ENCODE measurements at places on chromosomes 16 and 17. TPM values are rescaled to one million over a fixed set of nuclear protein-coding genes. Genes with fewer than 3 reads are reported as not detected.

Gene AATK
- total RNA-seq = 64.0 TPM

Gene KIF18B
- total RNA-seq = 0.89 TPM

Gene SLC4A1
- total RNA-seq = 0.83 TPM

Gene NPTX1
- total RNA-seq = 2.1 TPM

Gene NPIPB6
- total RNA-seq = not detected

Gene UMOD
- total RNA-seq = not detected

Gene HOXB6
- total RNA-seq = 4.4 TPM

DNA sequence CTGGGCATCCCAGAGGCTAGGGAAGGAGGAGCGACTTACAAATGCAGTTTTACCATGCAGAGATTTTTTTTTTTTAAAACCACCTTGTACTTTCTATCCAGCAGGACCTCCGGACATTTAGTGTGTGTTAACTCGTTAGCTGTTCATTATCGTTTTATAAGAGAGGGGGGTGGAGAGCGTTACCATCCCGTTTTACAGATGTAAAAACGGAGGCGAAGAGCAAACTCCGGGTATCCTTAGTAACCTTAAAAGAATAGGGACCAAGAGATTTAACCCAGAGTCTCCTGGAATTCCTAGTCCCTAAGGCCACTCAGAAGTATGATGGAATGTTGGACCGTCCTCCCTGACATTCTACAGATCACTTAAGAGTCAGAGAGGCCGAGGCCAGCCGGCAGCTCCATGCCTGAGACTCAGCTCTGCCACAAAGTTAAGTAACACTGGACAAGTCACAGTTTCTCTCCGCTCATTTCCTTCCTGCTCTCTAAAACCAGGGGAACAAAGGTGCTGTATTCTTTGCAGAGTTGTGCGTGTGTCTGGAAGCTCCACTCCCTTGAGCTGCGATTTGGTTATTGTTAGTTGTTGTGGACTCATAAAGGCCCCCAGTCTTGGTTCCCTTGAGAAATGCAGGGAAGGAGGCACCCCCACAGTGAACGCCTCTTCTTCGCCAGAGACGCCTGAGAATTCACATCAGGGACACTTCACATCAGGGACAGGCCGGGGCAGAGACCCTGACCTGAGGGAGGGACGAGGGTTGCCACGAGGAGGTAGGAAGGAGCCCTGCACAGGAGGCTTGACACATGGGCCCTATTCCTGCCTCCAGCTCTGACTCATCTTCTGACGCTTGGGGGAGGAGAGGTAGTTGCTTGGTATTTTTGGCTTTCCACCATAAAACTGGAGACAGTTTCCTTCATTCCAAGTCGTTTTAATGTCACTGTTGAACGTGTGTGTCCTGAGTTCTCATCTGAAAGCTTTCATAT lies 1.2 kb downstream of the DUSP14 start:
- no peak for DNase-seq
- H3K4me3 ChIP-seq = peak overlapping the region; percentile 85
- peaks cover 36% of the 10 kb centered on the region for H3K4me1 ChIP-seq
- H3K27me3 ChIP-seq = no peaks in the 10 kb centered on the region

- H3K4me3 ChIP-seq = no peak within 1 kb of the TSS
- H3K27me3 ChIP-seq = peaks cover 6% of the 10 kb centered on the region
- DNase-seq = no peak
- H3K36me3 ChIP-seq = no peaks in the 10 kb centered on the region
- H3K4me1 ChIP-seq = peaks cover 18% of the 10 kb centered on the region
Measured at GRCh38 chr16:67979955-67980678, at the start of gene DPEP3. Gene DPEP3, minus strand, starts transcription at chr16:67980499. Its CDS starts 119 bp downstream, at chr16:67980380.

DNA sequence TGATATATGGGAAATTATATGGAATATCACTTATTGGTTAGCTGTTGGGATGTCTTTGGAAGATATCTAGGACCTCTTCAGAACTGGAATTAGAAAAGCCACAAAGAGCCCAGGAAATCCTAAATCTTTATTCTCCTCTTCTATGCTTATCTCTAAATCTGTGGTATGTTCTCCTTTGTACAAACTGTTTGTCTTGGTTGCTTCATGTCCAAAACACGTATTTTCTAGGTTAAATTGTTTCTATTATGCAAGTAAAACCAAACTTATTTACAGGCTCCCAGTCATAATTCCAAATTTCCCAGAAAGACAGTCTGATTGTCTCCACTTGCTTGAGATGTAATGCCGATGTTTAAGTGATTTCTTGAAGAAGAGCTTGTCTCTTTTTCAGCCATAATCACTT lies 650.9 kb downstream of the CDH11 start:
- no peaks in the 10 kb centered on the region for H3K36me3 ChIP-seq
- H3K4me1 ChIP-seq = no peaks in the 10 kb centered on the region
- H3K27me3 ChIP-seq = no peaks in the 10 kb centered on the region
- no peak overlapping the region for H3K4me3 ChIP-seq
- H3K27ac ChIP-seq = no peak overlapping the region
- no peak for DNase-seq

DNA sequence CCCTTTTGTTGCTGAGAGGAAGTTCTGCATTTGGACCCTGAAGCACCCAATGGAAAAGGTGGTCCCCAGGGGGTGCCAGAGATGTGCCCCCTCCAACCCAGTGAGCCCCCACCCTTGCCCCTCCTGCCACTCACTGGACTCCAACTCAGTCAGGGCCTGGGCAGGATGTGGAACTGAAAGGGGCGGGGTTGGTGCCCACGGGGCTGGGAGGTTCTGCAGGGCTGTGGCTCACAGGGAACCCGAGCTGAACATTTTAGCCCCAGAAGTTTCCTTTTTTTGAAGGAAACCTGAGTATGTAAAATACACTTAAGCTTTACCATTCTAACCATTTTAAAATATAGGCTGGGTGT lies 15.8 kb upstream of the OGFOD3 start:
- H3K27ac ChIP-seq = no peak overlapping the region
- DNase-seq = no peak
- no peaks in the 10 kb centered on the region for H3K27me3 ChIP-seq
- peaks cover 28% of the 10 kb centered on the region for H3K36me3 ChIP-seq
- no peaks in the 10 kb centered on the region for H3K4me1 ChIP-seq
- no peak overlapping the region for H3K4me3 ChIP-seq

DNA sequence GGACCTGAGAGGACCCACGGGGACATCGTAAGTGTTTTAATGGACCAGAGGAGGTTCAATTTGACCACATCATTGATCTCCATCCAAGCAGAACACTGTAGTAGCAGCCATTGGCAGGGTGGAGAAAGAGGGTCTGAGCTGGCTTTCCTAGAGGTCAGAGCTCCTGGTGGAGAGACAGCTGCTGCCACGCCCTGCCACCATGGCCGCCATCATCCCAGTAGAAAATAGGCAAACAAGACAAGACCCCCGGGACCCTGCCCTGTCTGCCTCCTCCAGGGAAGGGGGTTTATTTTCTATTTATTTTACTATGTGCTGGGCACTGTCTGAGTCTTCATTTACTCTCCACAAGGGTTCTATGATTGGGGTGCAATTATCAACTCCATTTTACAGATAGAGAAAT lies 11.4 kb upstream of the ITGA3 start:
- peak overlapping the region; percentile 64 for H3K27ac ChIP-seq
- no peaks in the 10 kb centered on the region for H3K36me3 ChIP-seq
- no peaks in the 10 kb centered on the region for H3K27me3 ChIP-seq
- no peak for DNase-seq

- H3K36me3 ChIP-seq = no peaks in the 10 kb centered on the region
- peak; percentile 28 for DNase-seq
- H3K4me1 ChIP-seq = no peaks in the 10 kb centered on the region
- no peak overlapping the region for H3K27ac ChIP-seq
Measured at GRCh38 chr17:149897-150584, 12.7 kb downstream of the SCGB1C2 start.

GRCh38 chr17:81665205-81666091 lies 957 bp downstream of the OXLD1 start:
- H3K27me3 ChIP-seq = no peaks in the 10 kb centered on the region
- peak overlapping the region; percentile 100 for H3K4me3 ChIP-seq
- peak overlapping the region; percentile 93 for H3K27ac ChIP-seq

- H3K36me3 ChIP-seq = no peaks in the 10 kb centered on the region
- no peak overlapping the region for H3K4me3 ChIP-seq
- peaks cover 5% of the 10 kb centered on the region for H3K4me1 ChIP-seq
- peaks cover 22% of the 10 kb centered on the region for H3K27me3 ChIP-seq
- no peak overlapping the region for H3K27ac ChIP-seq
Measured at GRCh38 chr17:72343911-72344310, 223.1 kb downstream of the SOX9 start.

GRCh38 chr17:62179525-62180161 lies 114.6 kb upstream of the MED13 start:
- no peak overlapping the region for H3K4me3 ChIP-seq
- DNase-seq = no peak
- no peaks in the 10 kb centered on the region for H3K36me3 ChIP-seq

- peak overlapping the region; percentile 73 for H3K4me3 ChIP-seq
- no peaks in the 10 kb centered on the region for H3K27me3 ChIP-seq
- H3K27ac ChIP-seq = peak overlapping the region; percentile 99
- peaks cover 59% of the 10 kb centered on the region for H3K4me1 ChIP-seq
- peak; percentile 89 for DNase-seq
Measured at GRCh38 chr16:87391324-87391949, 699 bp upstream of the MAP1LC3B start.

DNA sequence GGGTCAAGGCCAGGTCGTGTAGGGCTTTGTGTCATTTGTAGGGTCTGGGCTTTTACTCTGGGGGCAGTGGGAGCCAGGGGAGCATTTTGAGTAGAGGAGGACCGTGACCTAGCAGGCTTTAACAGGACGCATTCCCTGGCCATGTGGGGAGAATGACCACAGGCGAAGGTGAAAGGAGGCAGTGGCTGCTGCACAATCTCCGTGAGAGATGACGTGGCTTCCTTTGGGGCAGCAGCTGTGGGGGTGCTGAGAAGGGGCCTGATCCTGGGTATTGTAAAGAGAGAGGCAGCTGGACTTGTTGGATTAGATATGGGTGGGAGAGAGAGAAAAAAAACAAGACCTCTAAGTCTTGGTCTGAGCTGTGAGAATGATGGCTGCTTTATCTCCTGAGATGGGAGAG lies 46.0 kb downstream of the KATNIP start:
- no peaks in the 10 kb centered on the region for H3K36me3 ChIP-seq
- no peaks in the 10 kb centered on the region for H3K27me3 ChIP-seq
- no peak overlapping the region for H3K4me3 ChIP-seq
- no peaks in the 10 kb centered on the region for H3K4me1 ChIP-seq
- DNase-seq = no peak

- no peak overlapping the region for H3K4me3 ChIP-seq
- DNase-seq = no peak
- H3K4me1 ChIP-seq = no peaks in the 10 kb centered on the region
- no peaks in the 10 kb centered on the region for H3K27me3 ChIP-seq
Measured at GRCh38 chr16:89733792-89734191, 12.5 kb downstream of the ZNF276 start.

DNA sequence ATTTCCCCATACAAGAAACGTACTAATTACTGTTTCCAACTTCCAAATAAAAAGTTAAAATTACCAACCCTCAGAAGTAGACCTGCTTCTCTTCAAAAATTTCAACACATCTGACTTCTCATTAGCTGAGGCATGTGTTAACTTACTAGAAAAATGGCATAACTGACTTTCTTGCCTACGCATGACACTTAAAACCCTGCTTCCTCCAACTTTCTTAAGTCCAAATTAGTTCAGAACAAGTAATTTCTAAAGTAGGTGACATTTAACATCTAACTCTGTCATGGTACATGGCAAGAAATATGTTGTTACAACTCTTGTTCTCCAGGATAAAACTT lies 6.7 kb downstream of the USP7 start:
- no peak overlapping the region for H3K4me3 ChIP-seq
- no peaks in the 10 kb centered on the region for H3K36me3 ChIP-seq
- DNase-seq = no peak
- no peaks in the 10 kb centered on the region for H3K27me3 ChIP-seq
- H3K27ac ChIP-seq = peak overlapping the region; percentile 47

DNA sequence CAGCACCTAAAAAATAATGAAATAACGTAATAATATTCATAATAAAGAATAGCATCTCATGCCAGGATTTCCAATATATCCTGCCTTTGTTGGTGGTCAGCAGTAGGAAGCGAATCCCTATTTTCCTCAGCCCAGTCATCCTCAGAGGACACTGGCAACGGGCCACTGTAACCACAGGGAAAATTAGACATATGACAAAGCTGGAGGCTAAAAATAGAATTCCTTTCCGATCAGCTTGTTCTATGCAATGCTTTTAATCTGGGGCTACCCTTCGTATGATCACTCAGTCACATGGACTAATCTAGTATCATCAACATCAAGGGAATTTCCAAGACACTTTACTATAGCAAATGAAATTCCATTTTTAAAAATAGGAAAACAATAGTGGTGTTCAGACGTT lies 246.9 kb upstream of the KCNJ16 start:
- no peaks in the 10 kb centered on the region for H3K36me3 ChIP-seq
- DNase-seq = no peak
- no peaks in the 10 kb centered on the region for H3K27me3 ChIP-seq

DNA sequence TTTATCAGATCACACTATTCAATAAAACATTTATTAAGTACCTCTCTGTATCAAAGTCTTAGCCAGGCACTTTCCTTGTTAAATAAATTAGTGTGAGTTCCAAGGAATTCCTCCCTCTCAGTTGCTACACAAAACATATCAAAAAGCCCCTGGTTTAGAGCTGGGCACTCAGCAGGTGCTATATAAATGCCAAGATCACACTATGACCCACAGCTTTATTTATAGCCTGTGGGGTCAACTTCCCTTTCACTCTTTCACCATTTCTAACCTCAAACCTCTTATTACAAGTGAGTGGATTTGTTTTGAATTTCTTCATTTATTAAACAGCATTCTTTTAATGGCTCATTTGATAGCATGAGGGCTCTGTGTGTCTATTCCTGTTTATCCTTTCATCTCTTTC lies 112.6 kb upstream of the MPHOSPH6 start:
- DNase-seq = no peak
- no peak overlapping the region for H3K27ac ChIP-seq
- H3K4me1 ChIP-seq = no peaks in the 10 kb centered on the region
- no peaks in the 10 kb centered on the region for H3K36me3 ChIP-seq
- H3K27me3 ChIP-seq = no peaks in the 10 kb centered on the region

DNA sequence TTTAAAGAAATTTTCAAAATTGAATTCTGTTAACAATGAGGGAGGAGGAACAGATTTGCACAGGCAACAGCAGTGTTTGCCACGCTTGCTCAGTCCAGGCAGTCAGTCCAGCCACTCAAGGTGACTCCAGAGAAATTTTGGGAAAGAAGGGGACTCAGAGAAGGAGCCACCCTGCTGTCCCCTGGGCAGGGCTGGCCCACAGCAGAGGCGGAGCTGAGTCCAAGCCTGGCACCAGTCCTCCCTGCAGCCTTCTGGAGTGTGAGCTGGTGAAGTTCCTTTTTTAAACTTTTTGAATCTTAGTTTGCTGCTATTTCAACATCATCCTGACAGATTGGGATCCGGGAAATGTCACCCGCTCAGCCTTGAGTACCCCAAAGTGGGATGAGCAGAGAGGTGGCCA lies 14.5 kb upstream of the SLC47A2 start:
- H3K27me3 ChIP-seq = no peaks in the 10 kb centered on the region
- H3K4me1 ChIP-seq = peaks cover 55% of the 10 kb centered on the region
- H3K36me3 ChIP-seq = no peaks in the 10 kb centered on the region
- DNase-seq = no peak

DNA sequence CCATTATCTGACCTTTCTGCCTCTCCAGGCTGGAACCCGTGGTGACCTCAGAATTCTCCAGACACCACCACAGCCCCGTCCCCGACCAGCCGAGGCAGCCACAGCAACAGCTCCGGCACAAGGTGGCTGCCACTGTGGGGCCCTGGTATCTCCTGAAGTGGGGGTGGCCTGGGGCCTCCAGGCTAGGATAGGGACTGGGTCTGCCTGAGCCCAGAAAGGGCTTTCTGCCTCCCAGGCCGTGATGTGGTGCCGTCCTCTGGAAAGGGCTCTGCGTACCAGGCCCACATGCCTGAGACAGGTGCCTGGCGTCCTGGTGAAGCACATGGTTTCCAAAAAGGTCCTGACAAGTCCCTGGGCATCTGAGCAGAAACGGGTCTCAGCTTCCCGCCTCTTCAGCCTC lies 17.1 kb downstream of the FLYWCH1 start:
- no peak overlapping the region for H3K27ac ChIP-seq
- no peak overlapping the region for H3K4me3 ChIP-seq
- H3K36me3 ChIP-seq = peaks cover 39% of the 10 kb centered on the region
- no peaks in the 10 kb centered on the region for H3K27me3 ChIP-seq
- peaks cover 10% of the 10 kb centered on the region for H3K4me1 ChIP-seq
